Umbilical cord (tissue), 2 donors: ENCODE measurements at places on chromosomes 12 and 14.

DNA sequence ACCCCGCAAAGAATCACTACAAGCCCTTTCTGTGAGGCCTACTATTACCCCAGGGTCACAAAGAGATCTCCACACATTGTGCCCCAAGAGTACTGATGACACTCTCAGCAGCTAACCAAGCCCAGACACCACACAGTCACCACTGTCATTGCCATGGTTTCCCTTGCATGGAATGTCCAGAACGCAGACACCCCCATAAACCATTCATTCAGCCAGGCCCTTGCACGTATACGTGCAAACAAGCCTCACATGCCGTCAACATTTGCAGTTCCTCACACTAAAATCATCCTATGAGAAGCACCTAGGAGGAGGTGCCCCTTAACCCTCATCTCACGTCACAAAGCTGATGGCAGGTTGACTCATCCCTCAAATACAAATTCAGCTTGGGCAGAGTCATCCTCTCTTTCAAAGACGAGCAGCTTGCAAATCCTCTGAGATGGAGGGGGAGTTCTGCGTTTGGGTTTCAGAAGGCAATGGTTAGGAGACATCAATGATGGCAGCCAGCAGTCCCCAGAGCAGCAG lies 17.1 kb upstream of the KRT77 start:
- DNase-seq, result no peak

DNA sequence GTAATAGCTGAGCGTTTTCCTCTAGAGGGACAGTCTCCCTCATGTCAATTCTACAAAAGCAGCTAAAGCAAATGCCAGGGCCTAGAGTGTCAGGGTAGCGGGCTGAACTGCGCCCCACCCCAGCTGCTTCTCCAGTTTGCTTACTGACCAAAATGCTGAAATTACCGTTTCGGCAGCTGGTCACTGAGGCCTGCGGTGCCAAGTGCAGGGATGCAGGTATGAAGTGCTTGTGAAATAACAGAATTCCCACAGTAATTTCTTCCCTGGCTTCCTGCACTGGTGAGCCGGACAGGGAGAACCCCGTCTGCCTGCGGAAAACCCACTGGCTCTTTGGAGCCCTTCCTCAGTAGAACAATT lies 19.1 kb downstream of the PSMC1 start:
- no peak for DNase-seq

- DNase-seq, result no peak
Observed at GRCh38 chr14:27390155-27390554, 792.3 kb upstream of the NOVA1 start.

- DNase-seq, result no peak
Observed at GRCh38 chr14:96153003-96153402, 51.6 kb upstream of the BDKRB2 start.

DNA sequence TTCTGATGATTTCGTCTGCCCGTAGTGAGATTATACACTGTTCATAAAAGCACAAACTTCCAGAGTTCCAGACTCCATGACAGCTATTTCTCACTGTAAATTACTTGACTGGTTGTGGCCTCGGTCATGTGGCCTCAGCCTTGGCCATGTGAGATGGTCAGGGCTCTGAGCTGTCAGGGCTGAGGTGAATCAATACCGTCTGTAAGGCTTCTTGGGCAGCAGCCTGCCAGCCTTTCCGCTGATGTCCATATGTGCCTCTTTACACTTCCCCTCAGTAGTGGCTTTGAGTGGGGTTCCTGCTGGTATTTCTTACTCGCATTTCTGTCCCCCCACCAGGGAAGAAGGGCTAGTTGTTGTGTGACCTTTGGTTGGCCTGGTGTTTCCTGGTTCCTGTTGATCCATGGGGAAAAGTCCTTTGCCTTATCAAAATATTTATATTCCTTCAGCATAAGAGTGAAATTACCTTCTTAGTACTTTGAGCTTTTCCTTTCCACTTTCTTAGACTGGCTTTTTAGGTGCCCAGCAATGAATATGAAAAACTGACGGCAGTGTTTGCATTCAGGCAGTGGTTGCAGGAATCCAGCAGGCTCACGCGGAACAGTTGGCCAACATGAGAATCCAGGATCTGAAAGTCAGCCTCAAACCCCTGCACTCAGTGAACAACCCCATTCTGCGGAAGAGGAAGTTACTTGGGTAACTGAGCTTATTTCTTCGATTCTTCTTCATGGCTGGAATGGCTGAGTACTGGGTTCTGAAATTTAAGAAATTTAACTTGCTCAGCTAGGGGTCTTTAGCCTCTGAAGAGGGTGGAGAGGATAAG lies 46.1 kb downstream of the MAPKAPK5 start:
- DNase-seq, result no peak

- DNase-seq, result no peak
Observed at GRCh38 chr12:40534828-40535227, 157.4 kb upstream of the CNTN1 start.

GRCh38 chr14:37874429-37875109 lies 279.1 kb downstream of the TTC6 start:
- peak; percentile 72 for DNase-seq

DNA sequence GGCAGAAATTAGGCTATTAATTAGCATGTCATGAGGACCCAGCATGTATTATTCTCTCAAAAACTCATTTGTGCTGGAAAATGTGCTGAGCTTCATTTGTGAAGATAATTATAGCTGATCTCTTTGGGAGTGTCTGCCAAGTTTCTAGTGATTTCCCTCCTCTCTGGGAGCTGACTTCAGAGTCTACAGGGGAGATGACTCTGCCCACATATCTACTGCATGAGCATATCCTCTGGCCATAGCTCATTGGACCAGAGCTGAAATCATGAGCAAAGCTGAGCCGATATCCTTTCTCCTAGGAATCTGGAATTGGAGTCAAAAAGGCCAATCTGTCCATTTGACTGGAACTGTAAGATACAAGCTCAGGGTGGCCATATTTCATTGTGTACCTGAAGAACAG lies 5.9 kb downstream of the CCDC198 start:
- peak; percentile 61 for DNase-seq

- DNase-seq, result no peak
Observed at GRCh38 chr12:12839873-12840579, 26.9 kb downstream of the DDX47 start.

DNA sequence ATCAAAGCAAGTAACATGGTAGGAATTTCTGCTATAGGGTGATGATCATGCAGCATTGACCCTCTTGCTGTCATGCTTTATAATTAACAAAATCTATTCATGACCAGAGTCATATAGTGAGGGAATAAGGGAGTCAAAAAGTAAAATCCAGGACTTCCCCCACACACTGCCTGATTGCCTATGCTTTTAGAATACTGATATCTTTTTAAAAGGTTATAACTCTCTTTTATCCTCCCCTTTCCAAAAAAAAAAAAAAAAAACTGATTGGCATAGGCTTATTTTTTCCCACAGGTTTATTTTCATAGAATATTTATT lies 51.4 kb downstream of the ZFP36L1 start:
- DNase-seq, result no peak

DNA sequence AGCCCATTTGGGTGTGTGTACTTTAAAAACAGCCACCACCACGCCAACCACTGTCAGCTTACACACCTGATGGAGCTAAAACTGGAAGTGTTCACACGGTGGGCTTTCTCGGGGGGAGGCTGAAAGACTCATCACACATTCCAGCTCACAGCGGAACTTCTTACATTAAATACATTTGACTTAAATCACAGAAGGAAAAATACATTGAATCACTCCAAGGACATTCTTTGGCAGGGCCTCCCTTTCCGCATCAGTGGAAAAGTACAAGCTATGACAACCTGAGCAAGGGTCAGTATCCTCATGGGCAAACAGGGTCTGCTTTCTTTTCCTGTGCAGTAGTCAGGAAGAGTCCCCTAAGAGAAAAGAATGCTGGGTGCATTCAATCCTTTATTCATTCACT lies 31.0 kb upstream of the TC2N start:
- peak; percentile 13 for DNase-seq

DNA sequence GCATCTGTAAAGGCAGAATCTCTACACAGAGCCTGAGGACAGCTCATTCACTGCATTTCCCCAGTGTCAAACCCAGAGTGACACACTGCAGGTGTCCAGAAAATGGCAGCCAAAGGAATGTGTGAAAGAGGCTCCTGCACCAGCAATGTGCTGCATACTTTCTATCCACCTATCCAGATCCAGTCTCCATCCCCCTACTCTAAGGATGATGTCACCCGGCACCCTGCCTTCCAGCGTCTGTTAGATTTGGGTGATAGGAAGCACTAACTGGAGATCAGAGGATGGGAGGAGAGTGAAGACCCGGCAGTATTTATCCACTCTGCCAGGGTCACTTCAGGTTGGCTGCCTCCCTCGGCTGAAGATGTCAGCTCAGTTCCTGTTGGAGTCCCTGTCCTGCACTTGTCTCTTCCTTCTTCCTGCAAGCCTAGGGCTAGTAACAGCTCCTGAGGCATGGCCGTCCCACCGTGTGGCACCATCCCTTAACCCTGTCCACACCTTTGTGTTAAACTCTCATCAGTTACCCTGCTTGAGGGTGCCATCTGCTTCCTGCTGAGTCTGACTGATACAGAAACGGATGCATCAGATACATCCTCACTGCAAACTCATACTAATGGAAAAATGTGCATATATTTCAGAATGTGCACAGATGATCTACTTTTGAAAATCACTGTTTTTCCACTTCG lies 13.0 kb upstream of the GPR68 start:
- peak; percentile 62 for DNase-seq
